ENCODE measurements at places on chromosomes 13 and 19.

- no peak for DNase-seq
Observed at GRCh38 chr19:47601180-47601904, 7.6 kb upstream of the BICRA start.

GRCh38 chr19:52590728-52591127 is 20.6 kb downstream of the ZNF701 start:
- DNase-seq: no peak

DNA sequence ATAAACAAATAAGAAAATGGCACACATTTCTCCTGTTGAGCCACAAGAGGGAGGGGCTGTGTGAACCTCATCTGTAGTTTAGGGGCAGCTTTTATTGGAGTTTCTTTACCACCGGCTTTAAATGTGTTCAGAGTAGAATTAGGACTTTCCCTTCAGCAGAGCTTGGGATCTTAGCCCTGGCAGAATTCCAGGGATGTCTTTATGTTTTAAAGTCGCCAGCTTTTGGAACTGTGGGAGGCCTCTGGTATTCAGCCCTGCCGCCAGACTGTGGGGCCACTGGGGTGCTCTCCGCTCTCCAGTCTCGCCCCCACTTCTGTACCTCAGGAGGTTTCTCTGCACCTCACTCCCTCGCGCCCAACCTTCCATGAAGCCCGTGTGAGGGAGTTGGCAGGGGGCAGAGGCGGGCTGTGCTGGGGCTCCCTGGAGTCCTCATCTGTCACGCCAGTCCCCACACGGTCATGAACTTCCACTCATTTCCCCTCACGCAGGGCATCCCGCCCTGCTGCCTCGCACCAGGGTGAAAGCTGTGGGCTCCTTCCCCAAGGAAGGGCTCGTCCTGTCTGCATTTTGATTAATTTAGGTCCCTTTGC is 31.5 kb downstream of the CCDC8 start:
- DNase-seq: no peak

DNA sequence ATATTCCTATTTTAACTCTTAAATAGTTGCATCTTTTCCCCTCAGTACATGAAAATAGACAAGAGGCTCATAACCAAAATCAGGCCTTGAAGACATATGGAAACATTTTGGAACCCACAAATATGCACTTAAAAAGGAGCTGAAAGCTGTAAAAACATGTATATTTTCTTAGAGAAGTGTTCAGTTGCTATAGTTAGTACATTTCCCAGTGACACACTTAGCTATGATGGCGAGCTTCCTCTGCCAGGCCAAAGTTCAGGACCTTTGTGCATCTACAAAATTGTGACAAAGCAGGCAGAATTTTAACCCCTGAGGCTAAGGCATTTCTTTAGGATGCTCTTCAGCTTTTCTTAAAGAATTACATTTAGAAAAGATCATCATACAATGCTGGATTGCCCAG is 54.5 kb downstream of the RCBTB2 start:
- DNase-seq: no peak

GRCh38 chr13:21613791-21614190 is 9.8 kb upstream of the MICU2 start:
- DNase-seq: no peak

DNA sequence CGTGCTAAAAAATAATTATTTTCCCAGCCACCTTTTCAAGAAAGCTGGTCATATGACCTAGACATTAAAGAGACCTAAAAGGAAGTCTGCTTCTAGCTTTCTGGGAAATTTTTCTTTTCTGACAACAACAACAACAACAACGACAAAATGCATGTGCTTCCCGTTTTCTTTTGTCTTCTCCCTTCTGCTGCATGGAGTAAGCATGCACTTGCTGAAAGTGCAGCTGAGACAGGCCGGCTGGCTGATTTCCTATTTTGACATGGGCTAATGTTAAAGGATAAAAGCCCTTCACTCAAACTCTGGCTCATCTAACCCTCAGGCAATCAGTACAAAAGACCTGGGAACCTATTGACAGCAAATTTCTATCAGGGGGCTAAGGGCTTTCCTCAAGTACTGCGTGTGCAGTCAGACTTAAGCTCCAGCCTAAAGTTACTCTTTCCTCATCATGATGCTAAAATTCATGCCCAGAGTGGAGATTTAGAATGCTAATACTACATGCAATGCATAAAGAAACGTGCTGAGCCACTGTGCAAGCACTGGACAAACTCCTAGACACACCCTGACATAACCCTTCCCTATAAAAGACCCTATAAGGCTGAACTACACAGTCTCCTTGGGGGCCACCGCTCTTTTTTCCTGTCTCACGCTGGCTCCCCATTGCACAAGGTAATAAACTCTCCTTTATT is 811.1 kb downstream of the UQCRFS1 start:
- DNase-seq: no peak

- DNase-seq: no peak
Observed at GRCh38 chr13:66312312-66313087, 917.6 kb downstream of the PCDH9 start.
